ENCODE measurements at places on chromosomes 2 and 18. TPM values are rescaled to one million over a fixed set of nuclear protein-coding genes. Genes with fewer than 3 reads are reported as not detected.

DNA sequence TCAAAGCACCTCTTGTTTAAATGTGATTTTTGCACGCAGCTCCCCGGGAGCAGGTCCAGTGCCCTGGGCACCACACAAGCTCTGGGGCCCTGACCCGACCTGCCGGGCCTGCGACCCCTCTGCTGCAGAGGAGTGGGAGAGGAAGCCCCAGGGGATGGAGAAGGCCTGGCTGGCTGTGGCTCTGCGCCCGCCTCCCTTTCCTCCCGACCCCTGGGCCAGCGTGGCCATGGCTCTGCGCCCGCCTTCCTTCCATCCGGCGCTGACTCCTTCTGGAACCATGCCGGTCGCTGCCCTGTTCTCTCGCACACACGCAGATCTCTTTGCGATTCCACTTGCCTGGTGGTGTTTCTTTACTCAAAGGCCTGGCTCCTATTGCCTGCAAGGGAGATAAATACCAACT is 166.5 kb upstream of the SALL3 start:
- no peak for DNase-seq

DNA sequence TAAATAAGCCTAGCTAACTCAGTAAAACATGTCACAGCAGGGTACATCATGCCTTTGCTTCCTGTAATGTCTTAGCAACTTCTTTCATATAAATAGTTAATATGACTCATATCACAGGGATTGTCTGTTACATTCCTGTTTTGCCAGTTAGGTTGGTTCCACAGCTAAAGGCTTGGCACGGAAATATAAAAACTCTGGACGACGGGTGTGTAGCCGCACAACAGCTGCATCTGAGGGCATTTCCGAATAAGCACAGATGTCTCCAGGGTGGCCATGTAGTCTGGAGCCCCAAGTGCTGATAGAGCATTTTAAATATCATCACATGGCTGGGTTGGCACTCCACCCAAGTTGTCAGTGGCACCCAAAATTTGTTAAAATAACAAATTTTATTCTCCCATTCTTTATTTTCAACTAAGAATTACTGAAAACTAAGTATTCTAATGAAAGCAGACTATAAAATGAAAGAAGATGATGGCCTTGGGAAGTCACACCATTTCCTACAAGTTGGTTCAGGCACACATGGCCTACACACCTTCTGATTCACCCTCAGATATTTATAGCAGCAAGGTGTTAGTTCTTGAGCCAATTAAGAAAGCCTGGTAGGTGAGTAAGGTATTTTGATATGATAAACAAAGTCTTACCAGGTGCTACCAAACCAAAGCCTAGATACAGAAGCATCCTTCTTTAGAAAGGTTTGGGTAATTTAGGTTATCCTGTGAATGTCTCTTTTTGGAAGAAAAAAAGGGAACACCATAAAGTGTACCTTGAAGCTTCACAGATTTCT is 61.8 kb upstream of the STK17B start:
- DNase-seq, result peak; percentile 45

- no peak for DNase-seq
These were observed 22.2 kb downstream of the ATAD2B start for GRCh38 chr2:23904692-23905091.

Gene SPIRE1
- 2.4 TPM for total RNA-seq

DNA sequence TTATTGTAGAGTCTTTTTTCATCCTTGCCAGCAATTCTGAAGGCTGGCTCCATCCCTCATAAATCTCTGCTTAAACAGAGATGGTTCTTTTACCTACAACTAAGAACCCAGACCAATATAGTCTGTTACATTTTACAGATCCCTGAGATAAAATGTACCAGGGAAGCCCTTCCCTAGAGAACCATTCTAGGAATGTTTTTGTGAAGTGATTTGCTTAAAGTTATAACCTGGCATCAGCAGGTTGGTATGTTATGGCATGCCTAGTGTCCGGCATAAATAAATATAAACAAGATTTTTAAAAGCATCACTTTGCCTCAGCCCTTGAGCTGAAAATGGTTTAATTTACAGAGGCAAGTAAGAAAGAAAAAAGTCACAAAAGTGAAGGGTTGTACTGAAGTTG is 18.5 kb upstream of the NPAS2 start:
- no peak for DNase-seq

GRCh38 chr2:221111739-221112138 is 460.4 kb downstream of the EPHA4 start:
- DNase-seq, result no peak

Gene EVA1A
- total RNA-seq, result not detected

GRCh38 chr2:235518322-235519090 is 24.7 kb downstream of the AGAP1 start:
- DNase-seq, result no peak

DNA sequence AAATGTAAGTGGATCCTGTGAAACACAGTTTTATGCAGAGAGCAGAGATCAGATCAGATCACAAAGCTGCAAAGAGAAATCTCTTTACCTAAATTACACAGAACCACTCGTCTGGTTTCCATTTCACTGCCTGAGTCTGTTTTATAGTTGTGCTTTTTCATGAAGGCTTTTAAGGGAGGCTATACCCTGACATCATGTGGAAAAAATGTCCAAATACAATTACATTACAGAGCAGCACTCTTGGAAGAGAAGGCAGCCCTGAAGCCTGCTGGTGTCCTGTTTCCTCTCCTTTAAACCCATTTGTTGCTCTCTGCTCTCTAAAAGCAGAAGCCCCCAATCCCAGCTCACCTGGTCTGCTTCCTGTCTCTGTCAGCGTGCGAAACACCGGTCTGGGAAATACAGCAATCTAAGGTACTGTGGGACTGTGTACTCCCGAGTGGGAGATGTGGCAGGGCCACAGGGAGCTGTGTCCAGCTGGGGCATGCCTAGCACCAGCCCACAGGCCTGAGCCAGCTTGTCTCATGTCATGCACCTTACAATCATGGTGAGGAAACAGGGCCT is 24.8 kb upstream of the ZFP36L2 start:
- no peak for DNase-seq

Gene INHA
- total RNA-seq, result not detected

- DNase-seq, result no peak
These were observed 191.9 kb upstream of the CHAC2 start for GRCh38 chr2:53575721-53576124.

Gene DNAJC5G
- 18.1 TPM for total RNA-seq

Gene MFSD2B
- 1.0 TPM for total RNA-seq

Gene RPL31
- total RNA-seq, result 1,220 TPM

Gene MOCOS
- not detected for total RNA-seq

GRCh38 chr2:198587741-198588140 is 783.3 kb downstream of the PLCL1 start:
- peak; percentile 11 for DNase-seq

Gene GATA6
- total RNA-seq, result not detected

GRCh38 chr18:46294318-46294717 is 190.1 kb downstream of the HAUS1 start:
- DNase-seq, result no peak

GRCh38 chr18:79378536-79379250 is 17.0 kb upstream of the NFATC1 start:
- peak; percentile 53 for DNase-seq

- DNase-seq, result no peak
These were observed 58.3 kb downstream of the FEZ2 start for GRCh38 chr2:36539631-36540030.

- no peak for DNase-seq
These were observed 46.2 kb downstream of the TRIB2 start for GRCh38 chr2:12762976-12763375.

Gene RBM44
- 0.72 TPM for total RNA-seq

GRCh38 chr2:226050822-226051221 is 651.3 kb downstream of the NYAP2 start:
- no peak for DNase-seq

- no peak for DNase-seq
These were observed 639.8 kb downstream of the TMEM182 start for GRCh38 chr2:103401621-103402020.

DNA sequence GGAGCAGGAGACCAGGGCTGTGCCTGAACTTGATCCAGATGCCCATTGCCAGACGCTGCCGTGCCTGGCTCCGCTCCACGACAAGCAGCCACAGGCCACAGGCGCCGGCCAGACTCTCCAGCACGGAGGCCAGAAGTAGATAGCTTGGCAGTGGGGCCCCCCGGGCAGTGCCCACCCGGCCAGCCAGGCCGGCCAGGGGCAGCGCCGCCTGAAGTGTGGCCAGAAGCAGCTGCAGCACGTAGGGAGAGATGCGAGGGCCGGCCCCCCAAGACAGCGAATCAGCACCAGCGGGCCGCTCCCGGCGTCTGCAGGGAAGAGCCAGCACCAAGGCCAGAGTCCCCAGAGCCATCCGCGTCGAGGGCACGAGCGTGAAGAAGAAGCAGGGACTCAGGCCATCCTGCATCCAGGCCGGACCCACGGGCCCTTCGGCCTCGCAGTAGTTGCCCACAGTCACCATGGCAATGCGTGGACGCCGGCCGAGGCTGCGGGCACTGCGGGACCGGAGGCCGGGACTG is 484 bp downstream of the ABCB6 start:
- DNase-seq, result no peak

- no peak for DNase-seq
These were observed 427.3 kb downstream of the DCDC2C start for GRCh38 chr2:4130651-4131050.

Gene SERPINB10
- total RNA-seq, result not detected

Gene SNTG2
- not detected for total RNA-seq

Gene POTEI
- total RNA-seq, result 0.44 TPM

DNA sequence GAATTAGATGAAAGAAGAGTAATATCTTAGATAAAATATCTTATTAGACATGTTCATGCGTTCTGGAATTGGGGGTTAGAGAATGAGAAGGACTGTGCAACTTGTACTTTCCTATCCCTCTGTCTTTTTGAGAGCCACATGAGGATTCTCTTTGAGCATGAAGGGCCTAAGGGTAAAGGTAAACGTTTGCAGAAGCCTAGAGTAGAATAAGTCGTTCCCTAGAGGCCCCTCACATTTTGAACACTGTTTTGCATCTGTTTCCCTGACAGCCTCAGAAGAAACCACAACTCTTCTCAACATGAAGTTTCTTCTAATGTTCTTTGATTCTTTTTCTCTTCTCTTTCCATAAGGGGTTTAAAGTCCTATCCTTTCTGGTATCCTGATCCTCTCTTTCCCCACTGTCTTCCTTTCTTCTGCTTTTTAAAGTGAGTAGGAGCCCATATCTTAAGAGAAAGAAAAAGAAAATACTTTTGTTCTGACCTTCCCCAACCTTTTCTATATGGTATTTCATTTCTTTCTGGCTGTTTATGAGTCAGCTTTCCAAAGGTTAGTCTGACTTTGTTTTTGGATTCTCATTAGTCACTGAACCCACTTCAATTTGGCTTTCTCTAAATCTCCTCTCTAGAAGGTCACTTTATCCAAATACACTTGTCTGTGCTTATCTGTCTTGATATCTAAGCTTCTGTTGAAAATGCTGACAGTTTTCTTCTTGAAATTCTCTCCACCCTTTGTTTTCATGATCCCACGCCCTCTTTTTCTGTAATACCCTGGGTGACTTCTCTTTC is 34.8 kb downstream of the PPP1R1C start:
- no peak for DNase-seq

GRCh38 chr2:3238951-3239841 is 138.4 kb downstream of the EIPR1 start:
- peak; percentile 54 for DNase-seq

GRCh38 chr18:45084206-45084605 is 403.5 kb downstream of the SETBP1 start:
- DNase-seq, result no peak

Gene WNT6
- 0.74 TPM for total RNA-seq

Gene TM4SF20
- total RNA-seq, result not detected

- DNase-seq, result no peak
These were observed 52.3 kb downstream of the C18orf63 start for GRCh38 chr18:74367905-74368304.

Gene GPAT2
- total RNA-seq, result not detected

- no peak for DNase-seq
These were observed 62.1 kb downstream of the CYP26B1 start for GRCh38 chr2:72085513-72085912.

- DNase-seq, result no peak
These were observed 1357.5 kb upstream of the CELF4 start for GRCh38 chr18:38923126-38923525.

- DNase-seq, result no peak
These were observed 11.3 kb downstream of the CYTIP start for GRCh38 chr2:157432475-157433106.

Gene ARHGAP25
- 37.7 TPM for total RNA-seq

DNA sequence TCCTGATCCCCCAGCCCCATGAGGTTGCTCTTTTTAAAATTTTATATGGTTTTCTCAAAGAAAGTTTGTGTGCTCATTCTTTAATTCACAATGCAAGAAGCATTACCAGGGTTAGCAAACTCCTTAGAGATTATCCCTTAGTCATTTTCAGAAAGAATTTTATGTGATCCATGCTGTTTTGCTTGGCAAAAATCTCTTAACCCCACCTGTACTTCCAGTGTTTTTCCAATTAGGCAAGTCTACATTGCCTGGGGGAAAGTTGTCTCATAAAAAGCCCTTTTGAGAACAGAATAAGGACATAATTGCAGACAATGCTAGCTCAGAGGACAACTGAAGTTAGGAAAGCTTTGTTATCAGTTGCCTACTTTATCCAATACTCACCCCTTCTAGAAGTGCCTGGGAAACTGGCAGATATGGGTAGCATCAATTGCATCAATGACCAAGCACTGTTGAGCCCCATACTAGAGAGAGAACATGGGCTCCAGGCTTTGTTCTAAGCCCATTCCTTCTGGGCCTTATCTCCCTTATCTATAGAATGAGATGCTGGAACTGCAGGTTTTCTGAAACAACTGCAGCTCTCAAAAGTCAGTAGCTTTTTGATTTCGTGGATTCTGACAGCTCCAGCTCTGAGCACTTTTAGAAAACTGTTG is 265.9 kb upstream of the SPHKAP start:
- DNase-seq, result no peak

DNA sequence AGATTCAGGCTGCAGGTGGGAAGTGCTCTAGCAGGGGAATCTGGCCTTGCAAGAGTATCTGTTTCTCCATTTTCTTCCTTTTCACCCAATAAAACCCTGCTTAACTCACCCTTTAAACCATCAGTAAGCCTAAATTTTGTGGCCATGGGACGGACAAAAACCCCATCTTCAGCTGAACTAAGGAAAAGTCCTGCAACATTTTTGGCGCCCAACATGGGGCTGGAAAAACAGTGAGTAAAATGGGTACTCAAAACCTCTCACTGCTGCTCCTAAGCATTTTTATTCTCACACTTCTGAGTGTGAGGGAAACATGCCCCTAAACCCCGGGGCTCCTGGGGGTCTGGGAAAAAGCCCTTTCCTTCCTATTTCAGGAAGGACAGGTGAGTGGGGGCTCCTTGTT is 414.3 kb downstream of the ZNF804A start:
- peak; percentile 5 for DNase-seq

Gene CHST9
- total RNA-seq, result not detected

Gene CXCR4
- 289 TPM for total RNA-seq

DNA sequence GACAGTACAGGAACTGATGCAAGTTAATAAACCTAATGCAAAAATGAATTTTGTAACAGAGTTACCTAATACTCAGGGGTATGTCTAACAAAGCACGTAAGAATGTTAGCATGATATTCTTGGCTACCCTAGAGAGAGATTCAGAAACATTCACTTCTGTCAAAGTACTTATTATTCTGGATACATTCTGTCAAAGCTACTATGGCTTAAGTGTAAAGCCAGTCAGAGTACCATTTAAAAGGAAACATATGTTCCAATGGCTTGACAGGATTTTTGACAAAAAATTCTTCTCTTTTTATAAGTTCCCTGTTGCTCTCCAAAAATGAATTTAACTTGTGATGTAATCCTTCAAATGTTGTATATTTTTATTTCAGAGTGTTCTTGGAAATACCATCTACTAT is 85.5 kb downstream of the PIGN start:
- no peak for DNase-seq

GRCh38 chr2:8202132-8202531 is 479.7 kb upstream of the ID2 start:
- peak; percentile 50 for DNase-seq

Gene IL36B
- total RNA-seq, result not detected

Gene COL4A3
- total RNA-seq, result 7.2 TPM
